ENCODE measurements at places on chromosomes 5 and 9. TPM values are rescaled to one million over a fixed set of nuclear protein-coding genes. Genes with fewer than 3 reads are reported as not detected.

DNA sequence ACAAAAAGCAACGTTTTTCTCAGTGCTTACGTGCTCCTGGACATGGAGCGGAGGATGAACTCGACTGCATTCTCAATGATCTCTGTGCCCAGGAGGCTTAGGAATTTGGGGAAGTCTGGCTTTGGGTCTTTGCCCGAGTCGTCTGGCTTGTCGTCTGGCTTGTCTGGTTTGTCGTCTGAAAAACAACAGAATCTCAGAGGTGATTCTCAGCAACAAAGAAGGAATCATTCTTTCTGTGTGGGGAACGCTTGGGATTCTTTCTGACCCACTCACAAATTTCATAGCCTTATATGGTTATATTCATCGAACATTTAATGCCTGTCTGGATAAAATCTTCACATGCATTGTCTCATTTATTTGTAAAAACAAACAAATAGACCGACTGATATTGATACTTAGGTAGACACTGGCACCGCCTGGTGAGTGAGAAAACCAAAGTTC is 4.7 kb downstream of the C5orf46 start:
- no peak for DNase-seq

- DNase-seq: no peak
Observed at GRCh38 chr9:133691191-133691590, 47.0 kb downstream of the SARDH start.

Gene SYK
- not detected for total RNA-seq

- no peak for DNase-seq
Observed at GRCh38 chr9:61665330-61665751, 475.5 kb downstream of the SPATA31A7 start.

DNA sequence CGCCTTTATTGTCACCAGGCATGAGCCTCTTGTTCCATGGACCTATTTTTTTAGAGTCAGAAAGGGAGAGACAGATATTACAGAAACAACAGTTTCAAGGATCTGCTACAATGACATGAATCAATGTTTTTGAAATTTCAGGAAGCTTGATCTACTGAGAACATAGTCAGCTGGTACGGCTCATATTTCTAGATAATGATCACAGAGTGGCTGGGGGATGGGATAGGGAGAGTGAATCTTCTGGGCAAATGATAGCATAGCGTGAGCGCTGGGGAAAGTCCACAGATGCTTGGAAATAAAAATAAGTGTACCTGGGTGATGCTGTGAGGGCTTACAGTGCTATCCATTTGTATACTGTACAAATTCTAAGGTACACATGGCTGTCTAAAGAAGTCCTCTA is 340.4 kb downstream of the EBF1 start:
- no peak for DNase-seq

- no peak for DNase-seq
Observed at GRCh38 chr5:23631302-23632045, 124.1 kb downstream of the PRDM9 start.

DNA sequence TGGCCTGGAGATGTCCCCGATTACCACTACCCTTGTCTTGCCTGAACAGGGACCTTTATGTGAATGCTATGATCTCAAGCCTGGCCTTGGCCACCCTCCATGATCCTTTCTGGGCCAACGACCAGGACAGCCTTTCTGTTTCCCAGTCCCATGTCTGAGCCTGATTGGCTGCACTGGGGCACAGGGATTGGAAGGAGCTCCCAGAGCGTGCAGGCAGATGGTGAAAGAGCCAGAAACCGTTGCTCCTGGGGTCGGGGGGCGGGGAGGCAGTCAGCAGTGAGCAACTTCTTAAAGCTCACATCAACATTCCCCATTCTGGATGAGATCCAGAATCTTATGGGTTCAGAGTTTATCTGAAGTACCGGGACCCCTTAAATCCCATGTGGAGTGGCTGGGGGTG is 84.4 kb downstream of the INSYN2B start:
- DNase-seq: no peak

Gene DMRT1
- not detected for total RNA-seq

DNA sequence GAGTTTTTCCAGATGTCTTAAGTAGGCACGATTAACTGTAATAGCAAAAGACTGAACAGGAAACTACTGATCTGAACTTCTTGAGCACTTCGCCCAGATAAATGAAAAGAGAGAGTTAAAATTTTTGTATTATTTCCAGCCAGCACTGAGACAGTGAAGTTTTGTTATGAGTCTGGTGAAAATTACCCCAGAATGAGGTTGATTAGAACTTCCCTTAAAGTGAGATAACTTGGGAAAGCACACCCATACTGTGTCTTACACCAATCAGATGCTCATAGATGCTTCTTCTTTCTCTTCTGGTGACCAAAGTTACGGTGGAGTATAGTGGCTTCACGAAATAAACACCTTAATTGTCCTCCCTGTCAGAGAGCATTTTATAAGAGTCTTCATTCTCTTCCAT is 131.8 kb upstream of the SLC12A2 start:
- DNase-seq: no peak

Gene LEAP2
- total RNA-seq: 0.24 TPM

DNA sequence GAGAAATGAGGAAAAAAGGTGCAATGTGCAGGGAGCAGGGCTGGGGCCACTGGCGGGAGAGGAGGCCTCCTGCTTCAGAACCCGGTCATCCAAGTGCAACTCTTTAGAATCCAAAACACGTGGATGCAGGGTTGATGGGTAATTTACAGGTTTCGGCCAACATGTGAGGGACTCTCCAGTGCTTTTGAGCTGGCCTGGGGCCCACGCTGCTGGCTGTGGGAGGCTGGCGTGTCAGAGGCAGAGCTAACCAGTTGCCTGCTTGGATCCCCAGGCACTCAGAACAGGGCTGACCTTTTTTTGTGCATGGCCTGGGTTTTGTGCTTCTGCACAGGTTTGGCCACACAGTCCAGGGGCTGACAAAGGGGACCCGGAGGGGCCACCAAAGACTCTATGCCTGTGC is 61.6 kb downstream of the GADD45G start:
- no peak for DNase-seq

Gene PCDHB13
- 3.9 TPM for total RNA-seq

GRCh38 chr9:89562186-89562814 is 42.5 kb upstream of the GADD45G start:
- DNase-seq: no peak

DNA sequence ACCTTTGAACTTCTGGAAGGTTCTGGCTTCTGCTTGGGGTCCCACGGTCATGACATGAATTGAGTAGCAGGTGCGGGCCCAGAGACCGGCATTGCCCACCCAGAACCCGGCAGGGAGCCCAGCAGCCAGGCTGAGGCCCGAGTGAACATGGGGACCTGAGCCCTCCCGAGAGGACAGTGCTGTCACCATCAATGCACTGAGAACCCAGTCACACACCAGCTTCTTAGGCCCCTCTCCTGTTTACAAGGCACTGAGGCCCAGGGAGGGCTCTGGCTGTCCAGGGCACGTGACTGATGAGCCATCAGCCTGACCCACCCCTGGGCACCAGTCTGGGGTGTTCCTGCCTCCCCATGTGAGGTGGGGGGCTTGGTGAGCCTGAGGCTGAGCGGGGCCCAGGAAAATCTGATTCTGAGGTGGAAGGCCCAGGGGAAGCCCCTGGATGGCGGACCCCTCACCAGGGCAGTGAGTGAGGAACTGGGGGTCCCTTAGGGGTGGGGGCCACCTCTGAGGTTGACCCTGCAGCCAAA is 60.3 kb upstream of the RNU6ATAC start:
- DNase-seq: no peak

DNA sequence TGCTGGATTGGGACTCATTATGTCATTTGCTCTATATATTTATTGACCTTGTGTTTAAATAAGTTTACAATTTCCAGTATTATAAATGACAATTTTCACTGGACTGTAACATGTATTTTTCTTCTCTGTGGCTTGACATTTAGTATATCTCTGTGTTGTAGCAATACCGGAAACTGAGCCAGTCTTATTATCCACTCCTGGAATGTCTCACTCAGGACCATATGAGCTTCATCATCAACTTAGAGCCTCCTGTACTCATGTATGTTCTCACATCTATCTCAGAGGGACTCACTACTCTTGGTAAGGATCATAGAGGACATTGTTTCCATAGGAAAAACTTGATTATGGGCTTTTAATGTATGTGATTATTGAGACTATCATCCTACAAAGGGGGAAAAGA is 66.5 kb upstream of the TLX3 start:
- DNase-seq: no peak

GRCh38 chr9:87665505-87665904 is 60.4 kb upstream of the CTSL start:
- DNase-seq: no peak

DNA sequence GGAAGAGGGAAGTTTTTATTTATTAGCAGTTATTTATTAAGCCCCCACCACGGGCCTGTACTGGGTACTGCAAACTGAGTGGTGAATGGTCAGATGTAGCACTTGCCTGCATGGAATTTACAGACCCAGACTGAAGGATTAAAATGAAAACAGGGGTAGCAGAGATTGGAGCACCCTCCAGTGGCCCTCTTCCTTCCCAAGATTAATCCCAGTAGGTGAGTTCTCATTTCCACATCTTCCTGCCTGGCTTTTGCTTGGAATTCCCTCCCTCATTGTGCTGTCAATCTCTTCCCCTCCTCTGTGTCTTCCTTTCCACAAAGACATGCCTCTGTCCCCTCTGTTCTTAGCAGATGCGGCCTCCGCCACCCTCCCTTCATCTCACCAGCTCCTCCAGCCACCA is 39.2 kb downstream of the MVB12B start:
- DNase-seq: no peak

- no peak for DNase-seq
Observed at GRCh38 chr5:157120102-157120501, 11.3 kb upstream of the HAVCR2 start.

Gene STKLD1
- total RNA-seq: not detected

Gene OR1J2
- total RNA-seq: not detected

GRCh38 chr9:94772144-94772543 is 45.6 kb downstream of the AOPEP start:
- DNase-seq: no peak

Gene PCAT7
- not detected for total RNA-seq

DNA sequence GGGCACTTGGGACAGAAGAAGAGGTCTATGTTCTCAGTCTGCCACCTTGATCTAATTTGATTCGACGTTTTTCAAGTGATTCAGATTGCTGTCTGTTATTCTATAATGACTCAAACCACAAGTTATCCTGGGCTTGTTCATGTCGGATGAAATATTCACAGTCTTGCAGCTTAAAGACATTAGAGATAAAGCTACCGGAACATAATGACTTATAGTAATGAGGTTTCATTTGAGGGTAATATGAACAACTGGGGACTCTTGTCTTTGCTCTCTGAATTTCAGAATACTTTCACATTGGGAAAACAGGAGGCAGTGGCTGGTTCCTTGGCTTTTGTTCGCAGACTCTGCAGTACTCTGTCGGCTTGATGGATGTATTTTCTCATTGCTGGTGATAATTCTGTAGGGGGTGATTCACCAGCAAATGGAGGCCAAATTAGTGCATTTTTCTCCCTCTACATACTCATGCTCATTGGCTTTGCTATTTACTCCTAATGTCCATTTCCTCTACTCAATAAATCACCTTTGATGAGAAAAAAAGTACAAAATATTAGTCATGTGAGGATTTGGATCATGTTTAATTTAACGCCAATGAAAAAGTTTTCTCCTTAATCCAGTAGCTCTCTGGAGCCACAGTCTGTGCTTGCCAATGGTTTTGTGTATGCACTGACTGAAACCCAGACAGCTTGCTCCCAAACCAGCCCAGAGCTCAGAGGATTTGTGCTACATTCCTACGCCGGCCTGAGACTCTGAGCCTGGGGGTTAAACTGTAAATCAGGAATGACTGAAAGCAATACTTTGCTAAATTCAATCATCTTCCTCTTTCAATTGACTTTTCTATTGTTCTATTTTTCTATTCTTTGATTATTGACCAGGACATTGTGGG is 154.7 kb upstream of the ANKH start:
- peak; percentile 28 for DNase-seq

Gene THOC3
- total RNA-seq: 47.1 TPM

DNA sequence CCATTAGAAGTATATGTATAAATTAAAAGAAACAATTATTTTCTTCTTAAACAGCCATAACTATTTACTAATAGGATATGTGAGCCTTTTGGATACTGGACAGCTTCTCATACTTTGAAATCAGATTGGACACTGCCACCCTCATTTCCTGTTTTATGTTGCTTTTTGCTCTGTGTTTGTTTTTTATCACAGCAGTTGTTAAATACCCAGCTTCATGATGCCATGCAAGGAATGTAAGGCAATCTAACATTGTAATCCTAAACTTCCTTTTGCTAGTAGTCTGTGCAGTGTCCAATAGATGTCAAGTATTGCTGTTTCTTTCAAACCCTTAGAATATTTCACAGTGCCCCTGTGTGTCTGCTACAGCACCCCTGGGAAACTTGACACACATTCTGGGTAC is 56.2 kb downstream of the CNTLN start:
- DNase-seq: peak; percentile 20

Gene SOWAHA
- not detected for total RNA-seq

- no peak for DNase-seq
Observed at GRCh38 chr5:36238502-36239295, 3.0 kb downstream of the NADK2 start.

Gene PTPN3
- not detected for total RNA-seq

Data from HFFc6 (cell line).